ENCODE measurements at places on chromosomes 6 and 20. TPM values are rescaled to one million over a fixed set of nuclear protein-coding genes. Genes with fewer than 3 reads are reported as not detected.

- no peak for DNase-seq
- no peak overlapping the region for H3K4me3 ChIP-seq
- no peak overlapping the region for H3K27ac ChIP-seq
- no peaks in the 10 kb centered on the region for H3K36me3 ChIP-seq
- no peaks in the 10 kb centered on the region for H3K4me1 ChIP-seq
Observed at GRCh38 chr20:19096843-19097242, 115.6 kb upstream of the SLC24A3 start.

GRCh38 chr6:158518191-158519127, 41.4 kb upstream of the TMEM181 start:
- no peak overlapping the region for H3K27ac ChIP-seq
- no peaks in the 10 kb centered on the region for H3K27me3 ChIP-seq
- peak; percentile 55 for DNase-seq

- no peaks in the 10 kb centered on the region for H3K4me1 ChIP-seq
- no peak overlapping the region for H3K27ac ChIP-seq
- no peak overlapping the region for H3K4me3 ChIP-seq
- H3K27me3 ChIP-seq = no peaks in the 10 kb centered on the region
Observed at GRCh38 chr6:153162172-153162571, 31.1 kb upstream of the RGS17 start.

DNA sequence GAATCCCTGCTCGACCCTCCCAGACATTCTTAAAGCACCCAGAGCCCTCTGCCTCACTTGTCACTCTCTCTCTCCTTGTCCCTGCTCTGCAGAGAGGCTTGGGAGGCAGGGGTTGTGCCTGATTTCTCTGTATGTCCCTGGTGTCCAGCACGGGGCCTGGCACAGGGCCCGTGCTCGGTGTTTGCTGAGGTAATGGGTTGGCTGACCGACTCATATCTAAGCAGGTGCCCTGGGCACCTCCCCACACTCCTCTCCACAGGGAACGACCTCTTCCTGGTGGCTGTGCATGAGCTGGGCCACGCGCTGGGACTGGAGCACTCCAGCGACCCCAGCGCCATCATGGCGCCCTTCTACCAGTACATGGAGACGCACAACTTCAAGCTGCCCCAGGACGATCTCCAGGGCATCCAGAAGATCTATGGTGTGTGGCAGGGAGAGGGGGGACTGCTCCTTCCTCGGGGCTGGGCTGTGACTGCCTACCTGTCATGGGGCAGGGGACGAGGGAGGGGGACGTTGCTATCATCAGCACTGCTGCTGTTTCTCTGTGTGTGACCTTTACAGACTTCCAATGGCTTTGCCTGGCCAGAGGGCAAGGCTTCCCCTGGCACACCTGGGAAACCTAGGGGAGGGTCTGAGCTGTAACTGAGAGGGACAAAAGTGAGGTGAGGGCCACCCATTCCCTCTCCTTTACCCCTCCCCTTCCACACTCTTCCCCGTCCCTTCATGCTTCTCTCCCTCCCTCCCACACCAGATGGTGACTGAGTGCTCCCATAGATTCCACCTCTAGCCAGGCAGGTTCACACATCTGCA, 14.2 kb downstream of the MMP24OS start:
- H3K27ac ChIP-seq = peak overlapping the region; percentile 67
- no peaks in the 10 kb centered on the region for H3K27me3 ChIP-seq
- peaks cover 7% of the 10 kb centered on the region for H3K4me1 ChIP-seq
- DNase-seq = peak; percentile 33
- no peaks in the 10 kb centered on the region for H3K36me3 ChIP-seq

DNA sequence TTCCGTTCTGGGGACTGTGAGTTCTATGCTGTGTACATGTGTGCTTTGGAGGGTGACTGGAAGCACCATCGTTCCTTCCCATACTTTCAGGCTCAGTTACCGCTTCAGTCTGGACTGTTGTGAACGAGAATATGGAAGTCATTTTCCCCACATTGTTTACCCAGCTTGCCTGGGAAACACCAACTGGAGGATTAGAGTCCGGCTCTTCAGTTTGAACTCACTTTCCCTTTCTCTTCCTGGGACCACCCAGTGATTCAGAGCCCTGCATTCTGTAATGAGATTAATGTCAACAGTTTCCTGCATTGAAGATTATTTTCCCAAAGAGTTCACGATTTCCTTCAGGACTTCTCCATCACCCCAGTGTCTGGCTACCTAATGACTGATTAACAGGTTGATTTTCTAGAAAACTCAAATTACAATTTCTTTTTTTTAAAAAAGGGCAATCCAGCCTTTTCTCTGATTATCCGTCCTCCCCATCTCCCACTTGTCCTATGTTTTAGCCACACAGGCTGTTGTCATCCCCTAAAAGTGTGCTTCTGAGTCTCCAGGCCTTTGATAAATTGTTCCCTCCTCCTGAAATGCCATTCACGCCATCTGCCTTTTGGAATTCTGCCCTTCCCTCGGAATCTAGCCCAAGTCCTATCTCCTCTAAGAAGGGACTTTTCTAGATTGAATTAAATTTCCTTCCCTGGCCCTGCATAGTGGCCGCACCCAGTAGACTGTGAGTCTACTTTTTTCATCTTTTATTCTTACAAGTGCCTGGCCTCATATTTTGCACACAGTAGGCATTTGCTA, 3.3 kb upstream of the TAGAP start:
- no peaks in the 10 kb centered on the region for H3K27me3 ChIP-seq
- H3K27ac ChIP-seq = no peak overlapping the region
- H3K4me3 ChIP-seq = no peak overlapping the region
- H3K4me1 ChIP-seq = no peaks in the 10 kb centered on the region

DNA sequence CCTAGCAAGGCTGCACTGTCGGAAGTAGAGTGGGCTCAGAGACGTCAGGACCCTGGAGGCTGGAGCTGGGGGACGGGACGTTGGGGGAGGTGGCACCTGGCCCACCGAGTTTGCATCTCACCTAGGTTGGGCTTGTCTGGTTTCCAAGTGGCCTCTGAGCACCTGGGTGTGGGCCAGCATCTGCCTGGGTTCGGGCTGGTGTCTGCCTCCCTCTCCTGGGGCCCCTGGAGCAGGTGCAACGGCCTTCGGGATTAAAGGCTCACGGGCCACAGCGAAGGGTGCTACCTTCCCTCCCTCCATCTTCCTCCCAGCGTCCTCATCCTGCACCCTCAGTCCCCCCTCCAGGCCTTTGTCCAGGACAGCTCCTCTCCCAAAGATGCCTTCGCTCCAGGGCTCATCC, 6.0 kb downstream of the HRH3 start:
- DNase-seq = no peak
- no peaks in the 10 kb centered on the region for H3K36me3 ChIP-seq
- H3K27me3 ChIP-seq = no peaks in the 10 kb centered on the region
- H3K4me3 ChIP-seq = no peak overlapping the region
- peaks cover 17% of the 10 kb centered on the region for H3K4me1 ChIP-seq

- H3K36me3 ChIP-seq = no peaks in the 10 kb centered on the region
- H3K27me3 ChIP-seq = no peaks in the 10 kb centered on the region
- no peak for DNase-seq
- H3K4me3 ChIP-seq = no peak overlapping the region
- H3K27ac ChIP-seq = no peak overlapping the region
Observed at GRCh38 chr6:11139051-11139960, 27.8 kb upstream of the ERVFRD-1 start.

DNA sequence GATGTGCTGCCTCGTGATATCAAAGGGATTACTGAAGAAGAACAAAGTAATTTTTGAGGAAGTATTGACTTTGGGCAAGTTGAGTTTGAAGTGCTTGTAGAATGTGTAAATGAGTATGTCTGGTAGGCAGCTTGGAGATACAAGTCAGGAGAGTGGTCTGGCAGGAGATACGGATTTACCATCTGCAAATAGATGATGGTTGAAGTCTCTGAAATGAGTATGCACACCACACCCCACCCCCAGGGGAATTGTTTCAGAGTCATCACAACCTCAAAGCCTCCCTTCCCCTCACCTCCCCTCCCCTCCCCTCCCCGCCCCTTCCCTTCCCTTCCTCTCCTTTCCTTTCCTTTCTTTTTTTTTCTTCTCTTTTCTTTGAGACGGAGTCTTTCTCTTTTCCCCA, 16.4 kb upstream of the MCUR1 start:
- no peaks in the 10 kb centered on the region for H3K27me3 ChIP-seq
- H3K4me1 ChIP-seq = no peaks in the 10 kb centered on the region
- H3K27ac ChIP-seq = no peak overlapping the region
- H3K36me3 ChIP-seq = no peaks in the 10 kb centered on the region
- no peak overlapping the region for H3K4me3 ChIP-seq

DNA sequence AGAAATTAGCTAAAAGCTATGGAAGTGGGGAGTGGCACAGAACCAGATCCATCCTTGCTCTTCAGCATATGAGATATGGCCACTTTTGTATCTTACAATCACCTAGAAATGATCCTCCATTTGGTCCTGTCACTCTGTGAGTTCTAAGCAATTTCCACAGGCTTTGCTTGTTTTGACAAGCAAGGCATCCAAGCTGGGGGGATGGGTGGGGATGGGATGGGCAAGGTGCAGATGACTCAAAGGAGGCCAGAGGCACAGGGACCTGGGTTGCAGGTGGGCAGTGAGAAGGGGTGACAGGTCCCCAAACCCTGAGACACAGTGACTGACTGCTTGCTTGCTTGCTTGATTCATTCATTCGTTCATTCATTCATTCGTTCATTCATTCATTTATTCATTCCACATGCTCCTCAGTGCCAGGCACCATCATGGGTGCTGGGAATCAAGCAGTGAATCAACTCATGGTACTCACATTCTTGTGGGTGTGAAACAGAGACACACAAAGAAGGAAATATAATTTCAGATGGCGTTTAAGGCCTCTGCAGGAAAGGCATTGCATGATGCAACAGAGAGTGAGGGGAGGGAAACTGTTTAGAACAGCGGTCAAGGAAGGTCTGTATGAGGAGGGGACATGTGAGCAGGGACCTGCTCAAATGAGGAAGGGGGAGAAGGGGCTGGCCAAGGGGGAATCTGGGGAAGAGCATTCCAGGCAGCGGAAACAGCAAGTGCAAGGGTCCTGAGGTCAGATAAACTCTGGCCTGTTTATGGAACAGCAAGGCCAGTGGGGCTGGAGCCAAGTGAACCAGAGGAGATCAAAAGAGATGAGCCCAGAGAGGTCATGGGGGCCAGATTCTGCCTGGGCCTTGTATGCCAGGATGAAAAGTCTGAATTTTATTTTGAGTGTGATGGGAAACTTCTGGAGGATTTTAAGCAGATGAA, 3.4 kb downstream of the KCNB1 start:
- H3K36me3 ChIP-seq = no peaks in the 10 kb centered on the region
- H3K27me3 ChIP-seq = no peaks in the 10 kb centered on the region
- H3K4me1 ChIP-seq = peaks cover 7% of the 10 kb centered on the region
- H3K4me3 ChIP-seq = no peak overlapping the region
- no peak for DNase-seq
- H3K27ac ChIP-seq = no peak overlapping the region

SMIM13 gene
- 7.2 TPM for total RNA-seq

GRCh38 chr6:157753291-157753690, 69.8 kb upstream of the SNX9 start:
- no peaks in the 10 kb centered on the region for H3K36me3 ChIP-seq
- no peak for DNase-seq
- H3K27ac ChIP-seq = no peak overlapping the region
- no peaks in the 10 kb centered on the region for H3K4me1 ChIP-seq
- H3K4me3 ChIP-seq = no peak overlapping the region

POU3F2 gene
- total RNA-seq = not detected

- no peaks in the 10 kb centered on the region for H3K36me3 ChIP-seq
- no peak overlapping the region for H3K27ac ChIP-seq
- DNase-seq = no peak
Observed at GRCh38 chr6:71408787-71409723, 120.4 kb downstream of the OGFRL1 start.

SRSF12 gene
- 1.0 TPM for total RNA-seq

DNA sequence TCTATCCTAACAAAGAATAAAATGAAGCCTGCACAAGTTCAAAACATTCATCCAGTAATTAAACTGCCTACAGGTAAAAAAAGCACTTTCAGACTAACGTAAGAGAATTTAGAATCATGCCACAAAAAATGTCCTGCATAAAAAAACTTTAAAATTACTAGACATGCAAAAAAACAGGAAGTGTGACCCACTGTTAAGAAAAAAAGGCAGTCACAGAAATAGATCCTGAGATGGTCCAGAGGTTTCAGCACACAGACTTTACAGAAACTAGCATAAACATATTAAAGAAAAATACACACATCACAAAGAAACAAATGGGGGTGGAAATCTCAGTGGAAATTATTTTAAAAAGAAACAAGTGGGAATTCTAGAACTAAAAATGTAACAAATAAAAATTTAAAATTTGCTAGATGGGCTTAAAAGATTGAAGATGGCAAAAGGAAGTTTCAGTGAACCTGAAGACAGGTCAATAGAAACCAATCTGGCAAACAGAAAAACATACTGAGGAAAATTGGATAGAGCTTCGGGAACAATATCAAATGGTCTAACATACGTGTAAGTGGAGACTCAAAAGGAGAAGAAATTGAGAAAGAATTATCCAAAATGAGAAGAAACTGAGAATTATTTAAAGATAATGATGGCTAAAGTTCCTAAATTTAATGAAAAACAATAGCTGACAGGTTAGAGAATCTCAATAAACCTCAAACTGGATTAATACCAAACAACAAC, 3.4 kb upstream of the ZNF133 start:
- no peaks in the 10 kb centered on the region for H3K27me3 ChIP-seq
- no peaks in the 10 kb centered on the region for H3K36me3 ChIP-seq
- H3K27ac ChIP-seq = no peak overlapping the region
- no peak overlapping the region for H3K4me3 ChIP-seq

TRIM15 gene
- not detected for total RNA-seq

CGAS gene
- 3.4 TPM for total RNA-seq

GRCh38 chr20:38304845-38305447, 990 bp downstream of the BPI start:
- no peak overlapping the region for H3K27ac ChIP-seq
- no peaks in the 10 kb centered on the region for H3K36me3 ChIP-seq
- H3K4me3 ChIP-seq = no peak overlapping the region
- H3K27me3 ChIP-seq = no peaks in the 10 kb centered on the region
- DNase-seq = no peak
- H3K4me1 ChIP-seq = no peaks in the 10 kb centered on the region

POPDC3 gene
- not detected for total RNA-seq

DNA sequence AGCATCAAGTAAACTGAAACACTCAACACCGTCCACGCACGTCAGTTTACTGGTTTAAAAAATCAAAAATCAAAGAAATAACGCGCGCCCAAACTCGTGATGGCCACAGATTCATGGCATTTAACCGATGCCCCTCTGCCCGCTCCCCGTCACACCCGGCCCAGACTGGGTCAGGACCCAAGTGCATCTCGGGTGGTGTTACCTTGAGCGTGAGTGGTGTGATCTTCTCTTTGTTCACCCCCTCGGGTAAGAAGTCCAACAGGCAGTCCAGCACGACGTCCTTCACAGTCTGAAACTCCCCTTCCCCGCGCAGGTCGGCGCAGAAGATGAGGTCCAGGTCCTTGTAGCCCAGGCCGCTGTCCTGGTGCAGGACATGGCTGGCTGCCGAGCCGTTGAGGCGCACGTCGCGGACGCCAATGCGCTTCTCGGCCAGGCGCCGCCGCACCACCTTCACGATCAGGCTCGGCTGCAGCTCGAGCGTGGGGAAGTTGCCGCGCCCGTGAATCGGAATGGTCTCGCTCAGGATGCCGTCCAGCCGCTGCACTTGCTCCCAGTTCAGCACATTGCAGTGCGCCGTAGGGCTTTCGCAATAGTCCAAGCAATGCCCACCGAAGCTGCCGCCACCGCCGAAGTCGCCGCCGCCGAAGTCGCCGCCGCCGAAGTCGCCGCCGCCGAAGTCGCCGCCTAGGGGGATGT, 945 bp downstream of the TENT5A start:
- no peaks in the 10 kb centered on the region for H3K4me1 ChIP-seq
- H3K27ac ChIP-seq = peak overlapping the region; percentile 95
- no peaks in the 10 kb centered on the region for H3K36me3 ChIP-seq
- DNase-seq = peak; percentile 44

Data from prostate gland (tissue), 2 donors.